ENCODE measurements at places on chromosomes 12 and 14. TPM values are rescaled to one million over a fixed set of nuclear protein-coding genes. Genes with fewer than 3 reads are reported as not detected.
A peak's percentile ranks its signal among the peaks of the same experiment; 100 is the strongest.

DNA sequence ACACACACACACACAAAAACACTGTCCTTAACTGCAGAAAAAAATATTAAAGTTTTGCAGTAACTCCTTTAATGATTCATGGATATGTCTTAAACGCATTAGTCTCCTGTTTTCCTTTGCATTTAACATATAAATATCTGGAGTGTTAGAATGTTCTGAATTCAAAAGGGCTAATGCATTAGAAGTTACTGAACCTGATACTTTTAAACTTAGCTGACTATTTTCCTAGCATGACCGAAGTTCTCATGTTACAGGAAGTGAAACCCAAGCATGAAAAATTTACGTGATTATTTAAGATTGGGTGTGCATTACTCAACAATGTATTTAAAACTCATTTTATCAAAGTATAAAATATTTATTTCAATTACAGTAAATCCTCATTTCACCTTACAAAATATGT is 791.2 kb downstream of the FLRT2 start:
- DNase-seq: no peak

- DNase-seq: no peak
These were observed 11.3 kb upstream of the HRK start for GRCh38 chr12:116892349-116893140.

GRCh38 chr14:36655571-36655962 is 6.1 kb upstream of the PAX9 start:
- no peak for DNase-seq

The ADCY4 gene
- total RNA-seq: 17.7 TPM

The PRB2 gene
- not detected for total RNA-seq

- peak; percentile 63 for DNase-seq
These were observed 10.1 kb downstream of the MVK start for GRCh38 chr12:109583733-109584132.

- DNase-seq: peak; percentile 75
These were observed 16.6 kb upstream of the TRAF3 start for GRCh38 chr14:102760496-102761193.

- DNase-seq: no peak
These were observed 330.9 kb downstream of the TMEM121 start for GRCh38 chr14:105857220-105857825.

The KITLG gene
- total RNA-seq: 62.5 TPM

The SPX gene
- total RNA-seq: 2.9 TPM

GRCh38 chr14:52563120-52563519 is 10.5 kb downstream of the GPR137C start:
- peak; percentile 68 for DNase-seq

The KCNC2 gene
- total RNA-seq: not detected

The TAS2R31 gene
- 9.7 TPM for total RNA-seq

- DNase-seq: no peak
These were observed 121.0 kb upstream of the VRK1 start for GRCh38 chr14:96676166-96676565.

GRCh38 chr12:122382919-122383350 is 39.5 kb downstream of the CLIP1 start:
- no peak for DNase-seq

- DNase-seq: no peak
These were observed 350.8 kb upstream of the STXBP6 start for GRCh38 chr14:25400607-25401206.

The PCED1B gene
- total RNA-seq: 0.29 TPM

DNA sequence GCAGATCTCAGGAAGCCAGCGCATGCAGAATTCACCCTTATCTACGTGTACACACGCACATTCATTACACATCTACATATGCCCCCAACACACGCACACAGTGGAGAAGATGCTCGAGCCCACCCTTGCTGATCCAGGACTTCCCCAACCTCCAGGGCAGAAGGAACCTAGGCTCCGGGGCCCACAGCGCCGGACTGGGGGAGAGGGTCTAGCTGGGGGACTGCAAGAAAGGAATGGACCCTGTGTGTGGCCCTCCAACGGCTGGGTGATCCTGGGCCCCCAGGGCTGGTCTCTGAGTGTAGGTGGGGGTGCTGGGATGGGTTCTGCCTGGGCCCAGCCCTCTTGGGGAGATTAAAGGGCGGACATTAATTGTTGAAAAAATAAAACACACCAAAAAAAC is 128.1 kb upstream of the C14orf180 start:
- no peak for DNase-seq

- peak; percentile 68 for DNase-seq
These were observed 16.5 kb downstream of the KLHL28 start for GRCh38 chr14:44945264-44945663.

- peak; percentile 27 for DNase-seq
These were observed 85.9 kb downstream of the VEZT start for GRCh38 chr12:95303476-95303875.

The AICDA gene
- total RNA-seq: not detected

- no peak for DNase-seq
These were observed 1752.4 kb upstream of the FLRT2 start for GRCh38 chr14:83777516-83777915.

DNA sequence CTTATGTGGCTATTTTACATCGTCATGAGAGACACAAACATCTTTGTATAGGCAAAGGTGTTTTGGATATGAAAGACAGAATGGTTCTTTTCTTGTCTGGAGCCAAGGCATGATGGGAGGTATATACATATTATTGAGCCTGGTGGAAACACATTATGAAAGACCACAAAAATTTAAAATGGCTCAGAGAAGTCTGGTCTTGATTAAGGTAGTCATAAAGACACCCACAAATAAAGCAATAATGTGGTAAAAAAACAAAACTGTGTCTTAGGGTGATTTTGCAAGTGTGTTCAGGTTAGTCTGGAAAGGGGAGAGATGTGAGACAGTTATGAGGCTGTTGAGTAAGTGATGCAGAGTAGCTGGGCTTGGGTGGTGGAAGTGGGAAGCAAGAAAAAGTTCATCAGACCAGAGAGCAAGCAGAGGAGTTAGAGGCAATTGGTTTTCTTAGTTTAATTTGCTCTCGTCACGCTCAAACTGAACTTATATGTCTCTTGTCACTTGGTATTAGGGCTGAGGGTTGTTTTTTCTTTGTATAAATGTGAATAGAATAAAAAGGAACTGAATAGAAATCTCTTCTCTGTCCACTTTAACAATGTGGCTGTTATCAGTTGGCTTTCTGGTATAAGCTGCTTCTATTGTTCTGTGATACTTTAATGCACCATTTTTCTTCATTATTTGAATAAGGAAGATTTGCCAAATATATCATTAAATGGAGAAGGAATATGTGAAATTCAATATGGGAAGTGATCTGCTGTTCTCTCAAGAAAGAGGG is 115.0 kb downstream of the AKAP6 start:
- DNase-seq: no peak

DNA sequence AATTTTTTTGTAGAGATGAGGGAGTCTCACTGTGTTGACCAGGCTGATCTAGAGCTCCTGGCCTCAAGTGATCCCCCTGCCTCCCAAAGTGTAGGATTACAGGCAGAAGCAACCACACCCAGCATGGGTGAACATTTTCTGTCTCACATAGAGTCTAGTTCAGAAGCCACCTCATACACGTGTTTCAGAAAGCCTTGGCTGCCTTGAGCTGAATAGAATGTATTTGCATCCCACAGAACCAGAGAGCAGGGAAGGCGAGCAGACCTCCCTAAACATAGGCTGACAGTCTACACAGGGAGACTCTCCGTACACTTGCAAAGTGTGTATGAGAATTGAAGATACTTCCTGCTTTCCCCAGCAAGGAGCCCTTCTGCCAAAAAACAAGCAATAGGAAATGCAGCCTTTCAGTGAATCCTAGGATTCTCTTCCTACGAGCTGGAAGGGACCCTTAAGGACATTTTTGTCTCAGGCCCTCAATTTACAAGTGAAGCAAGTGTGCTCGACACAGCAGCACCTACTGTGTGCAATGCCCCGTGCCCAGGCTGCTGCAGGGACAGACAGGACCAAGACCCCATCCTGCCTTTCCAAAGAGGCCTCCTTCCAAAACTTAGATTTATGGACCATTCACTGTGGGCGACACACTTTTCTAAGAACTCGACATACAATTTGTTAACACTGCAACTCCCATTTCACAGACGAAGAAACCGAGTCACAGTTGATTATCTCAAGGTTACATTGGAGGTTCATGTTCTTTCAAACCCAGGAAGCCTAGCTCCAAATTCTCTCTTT is 11.2 kb downstream of the NUAK1 start:
- peak; percentile 82 for DNase-seq

DNA sequence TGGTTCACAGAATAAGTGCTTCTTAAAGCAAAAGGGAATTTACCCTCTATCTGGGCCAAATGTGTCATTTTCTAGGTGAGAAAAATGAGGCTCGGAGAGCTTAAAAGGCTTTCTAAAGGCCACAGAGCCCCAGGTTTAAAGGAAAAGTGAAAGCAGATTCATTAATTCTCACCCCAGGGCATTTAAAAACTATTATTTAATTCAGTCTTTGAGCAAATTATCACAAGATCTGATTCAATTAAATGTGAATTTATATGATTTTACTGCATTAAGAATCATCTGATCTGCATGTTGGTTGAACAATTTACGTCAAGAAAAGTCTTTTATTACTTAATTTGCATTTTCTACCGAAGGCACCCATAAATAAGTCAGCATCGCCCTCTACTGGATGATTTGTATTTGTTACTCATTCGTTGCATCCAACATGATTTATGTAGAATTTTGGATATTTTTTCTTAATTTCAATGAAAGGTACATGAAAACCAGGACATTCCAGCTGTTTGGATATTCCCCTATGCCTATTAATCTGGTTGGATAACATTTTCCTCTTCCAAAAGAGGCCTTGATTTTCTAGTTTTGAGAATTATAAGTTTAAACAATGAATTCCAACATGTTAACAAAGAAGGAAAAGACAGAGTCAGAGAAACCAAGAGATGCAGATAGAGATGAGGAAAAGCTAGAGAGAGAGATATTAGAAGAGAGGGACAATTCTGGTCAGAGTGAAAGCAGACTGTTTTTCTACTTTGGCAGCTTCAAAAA is 19.1 kb upstream of the DHRS7 start:
- DNase-seq: no peak

The KRT74 gene
- total RNA-seq: not detected

The TOMM20L gene
- not detected for total RNA-seq

DNA sequence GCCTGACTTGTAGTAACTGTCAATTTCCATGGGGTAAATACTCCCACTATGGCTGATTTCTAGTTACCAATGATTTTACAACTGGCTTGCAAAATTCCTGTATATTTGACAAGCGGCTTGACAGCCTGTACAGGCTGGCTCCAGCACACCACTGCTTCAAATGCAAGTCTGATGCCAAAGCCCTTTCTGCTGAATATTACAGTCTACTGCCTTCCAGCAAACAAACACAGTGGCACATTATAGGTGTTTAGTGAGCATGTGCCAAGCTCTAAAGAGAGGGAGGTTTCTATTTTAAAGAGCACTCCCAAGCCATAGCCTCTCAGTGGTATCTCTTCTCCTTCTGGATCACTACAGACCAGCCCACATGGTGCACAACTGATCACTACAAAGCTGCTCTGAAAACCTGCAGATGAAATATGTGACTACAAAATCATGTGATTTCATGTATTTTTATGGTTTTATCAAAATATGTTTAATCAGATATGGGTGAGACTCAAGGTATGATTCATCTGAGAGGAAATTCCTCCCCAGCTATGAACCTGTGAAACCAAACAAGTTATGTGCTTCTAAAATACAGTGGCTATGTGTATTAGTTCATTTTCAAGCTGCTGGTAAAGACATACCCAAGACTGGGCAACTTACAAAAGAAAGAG is 101.5 kb downstream of the RPAP3 start:
- DNase-seq: peak; percentile 29

The MIP gene
- not detected for total RNA-seq

- peak; percentile 54 for DNase-seq
These were observed 32.4 kb downstream of the EPS8 start for GRCh38 chr12:15756822-15757221.

GRCh38 chr12:2857021-2857431 is at the start of gene TEX52:
Gene TEX52, minus strand, starts transcription at chr12:2857039. Its CDS starts 13 bp downstream, at chr12:2857026.
- no peak for DNase-seq

The FGF6 gene
- not detected for total RNA-seq

- DNase-seq: no peak
These were observed 26.2 kb downstream of the VSX2 start for GRCh38 chr14:74265301-74265965.

The P2RX2 gene
- total RNA-seq: not detected

GRCh38 chr12:116538682-116539305 is 20.4 kb upstream of the MAP1LC3B2 start:
- no peak for DNase-seq

The PAH gene
- total RNA-seq: not detected

DNA sequence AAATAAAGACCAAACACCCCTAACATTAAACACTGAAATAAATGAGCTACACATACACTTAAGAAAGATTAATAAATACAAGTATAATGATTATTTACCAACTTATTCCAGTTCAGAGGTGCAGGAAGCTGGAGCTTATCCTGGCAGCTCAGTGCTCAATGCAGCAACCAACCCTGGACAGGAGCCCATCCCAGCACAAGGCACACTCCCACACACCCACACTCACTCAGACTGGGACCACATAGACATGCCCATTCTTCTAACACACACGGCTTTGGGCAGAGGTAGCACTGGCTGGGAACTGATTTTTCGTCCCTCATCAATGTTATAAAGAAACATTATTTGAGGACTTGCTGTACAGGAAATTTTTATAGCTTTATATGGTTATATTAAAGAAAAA is 797.4 kb downstream of the RPS29 start:
- DNase-seq: no peak

- no peak for DNase-seq
These were observed at the start of gene CABP1 for GRCh38 chr12:120639771-120640721. Gene CABP1, plus strand, starts transcription at chr12:120640626. Its CDS starts 60 bp downstream, at chr12:120640686.

DNA sequence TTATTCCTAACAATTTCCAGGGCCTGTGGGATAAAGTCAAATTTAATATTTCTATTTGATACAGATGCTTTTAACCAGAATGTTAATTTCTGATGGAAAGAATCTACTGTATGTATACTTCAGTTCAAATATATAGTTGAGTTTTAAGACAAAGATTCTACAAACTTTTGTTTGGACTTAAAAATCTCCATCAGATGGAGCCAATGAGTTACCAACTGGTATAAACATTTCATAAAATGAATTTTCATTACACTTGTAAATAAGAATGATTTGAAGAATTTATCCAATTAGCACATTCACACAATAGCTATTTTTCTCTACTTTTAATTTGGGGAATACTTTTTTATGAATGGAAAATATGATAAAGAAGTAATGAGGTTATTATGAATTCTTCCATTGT is 425.2 kb upstream of the MIS18BP1 start:
- DNase-seq: no peak

DNA sequence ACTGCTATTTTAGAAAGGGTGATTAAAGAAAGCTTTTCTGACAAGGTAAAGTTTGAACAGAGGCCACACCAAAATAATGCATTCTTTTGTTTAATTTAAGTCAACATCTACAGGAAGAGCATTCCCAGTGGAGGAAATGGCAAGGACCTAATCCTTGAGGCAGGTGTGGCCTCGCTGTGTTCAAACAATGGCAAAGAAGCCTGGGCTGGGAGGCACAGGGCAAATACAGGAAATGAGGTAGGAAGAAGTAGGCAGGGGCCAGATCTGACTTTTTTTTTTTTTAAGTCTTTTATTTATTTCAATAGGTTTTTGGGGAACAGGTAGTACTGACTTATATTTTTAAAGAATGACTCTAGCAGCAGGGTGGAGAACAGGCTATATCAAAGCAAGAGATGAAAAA is 53.5 kb downstream of the ARMH4 start:
- no peak for DNase-seq

Measured in osteoblast (primary cell).